Hematopoietic multipotent progenitor cell (in vitro differentiated cells): ENCODE measurements at places on chromosomes 11 and 22.

- DNase-seq, result no peak
Observed at GRCh38 chr11:115659061-115659963, 155.1 kb upstream of the CADM1 start.

DNA sequence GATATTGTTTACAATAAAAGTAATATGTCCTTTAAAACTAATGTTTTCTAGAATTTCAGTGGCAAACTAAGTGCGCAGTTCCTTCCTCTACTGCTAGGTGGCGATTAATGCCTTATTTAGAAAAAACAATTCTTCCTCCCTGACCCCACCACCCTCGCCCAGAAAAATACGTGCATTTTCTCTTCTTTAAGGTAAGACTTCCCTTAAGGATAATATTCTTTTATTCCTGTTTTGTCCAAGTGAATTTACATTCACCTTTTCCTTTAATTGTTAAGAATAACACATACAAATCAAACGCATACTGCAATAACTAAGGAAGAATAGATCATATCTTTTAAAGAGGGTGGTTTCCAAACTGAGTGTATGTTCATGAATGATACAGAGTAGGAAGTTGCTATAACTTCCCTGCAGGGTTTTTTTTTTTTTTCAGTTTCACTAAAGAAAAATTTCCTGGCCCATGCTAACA is 17.0 kb upstream of the PSMA1 start:
- DNase-seq, result peak; percentile 64

GRCh38 chr11:7501894-7502293 is 11.9 kb upstream of the PPFIBP2 start:
- DNase-seq, result no peak

DNA sequence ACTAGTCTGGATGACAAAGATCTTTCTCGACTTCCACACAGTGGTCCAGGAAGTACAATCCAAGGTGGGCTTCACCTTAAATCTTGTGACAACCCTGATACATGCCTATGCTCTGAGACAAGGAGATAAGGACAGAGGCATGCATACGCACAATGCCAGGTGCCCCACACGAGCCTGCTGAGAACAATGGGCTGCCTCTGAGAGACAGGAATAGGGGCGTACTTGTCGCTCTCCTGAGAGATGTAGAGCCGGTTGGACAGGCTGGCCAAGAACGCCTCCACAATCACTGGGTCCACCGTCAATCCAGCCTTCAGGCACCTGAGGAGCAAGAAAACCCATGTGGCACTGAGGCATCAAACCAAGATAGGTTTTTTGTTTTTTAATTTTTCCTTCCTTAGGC is 25.5 kb downstream of the SERPIND1 start:
- DNase-seq, result no peak

- no peak for DNase-seq
Observed at GRCh38 chr11:128546916-128547315, 40.4 kb downstream of the ETS1 start.

DNA sequence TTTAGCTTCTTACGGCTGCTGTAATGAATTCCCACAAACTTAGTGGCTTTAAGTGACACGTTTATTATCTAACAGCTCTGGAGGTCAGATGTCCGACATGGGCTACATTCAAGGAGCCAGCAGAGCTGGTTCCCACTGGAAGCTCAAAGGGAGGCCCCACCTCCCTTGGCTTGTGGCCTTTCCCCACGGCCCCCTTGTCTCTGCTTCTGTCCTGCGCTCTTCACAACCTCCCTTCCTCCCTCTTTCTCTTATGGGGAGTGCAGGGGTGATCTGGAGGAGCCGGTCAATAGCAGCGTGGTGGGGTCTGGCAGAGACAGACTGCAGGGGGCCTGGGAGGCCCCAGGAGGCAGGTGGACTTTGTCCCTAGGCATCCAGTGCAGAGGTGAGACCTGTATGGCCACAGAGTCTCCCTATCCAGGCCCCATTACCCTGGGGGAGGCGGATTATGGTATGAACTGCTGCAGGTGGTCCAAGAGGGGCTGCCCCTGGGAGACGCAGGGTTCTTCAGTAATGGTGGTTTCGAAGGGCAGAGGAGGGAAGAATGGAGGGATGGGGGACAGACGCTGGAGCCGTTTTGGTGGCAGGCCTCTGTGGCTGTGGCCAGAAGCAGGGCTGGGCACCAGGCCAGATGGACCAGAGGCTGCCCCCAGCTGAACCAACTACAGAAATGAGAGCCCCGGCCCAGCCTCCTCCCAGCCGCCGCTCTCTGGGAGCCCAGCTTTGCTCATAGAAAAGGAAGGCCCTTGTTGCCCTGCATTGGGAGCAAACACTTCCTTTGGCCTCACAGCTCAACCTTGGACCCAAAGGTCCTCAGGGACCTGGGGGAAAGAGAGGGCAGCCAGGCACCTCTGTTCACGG is 30.7 kb upstream of the KCNQ1OT1 start:
- DNase-seq, result no peak

GRCh38 chr11:96339706-96340554 is 3.1 kb downstream of the MAML2 start:
- DNase-seq, result no peak

GRCh38 chr11:36149538-36150242 is 139.5 kb downstream of the COMMD9 start:
- peak; percentile 95 for DNase-seq

GRCh38 chr22:30891781-30892180 is 76.8 kb downstream of the MORC2 start:
- no peak for DNase-seq

DNA sequence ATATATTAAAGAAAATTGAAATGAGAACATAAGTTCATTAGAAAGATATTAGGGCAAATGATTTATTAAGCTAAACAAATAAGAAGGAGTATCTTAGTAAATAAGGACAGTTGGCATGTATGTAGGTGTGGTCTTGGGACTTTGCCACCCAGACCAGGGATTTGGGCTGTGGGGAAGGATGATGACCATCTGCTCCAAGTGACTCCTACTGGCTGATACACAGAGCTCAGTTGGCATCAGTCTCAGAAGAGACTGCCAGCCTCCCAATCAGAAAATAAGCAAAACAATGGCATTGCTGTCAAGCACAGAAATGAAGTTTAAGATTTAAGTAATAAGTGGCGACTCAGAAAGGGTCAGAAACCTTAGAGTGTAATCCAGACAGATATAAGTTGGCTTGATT is 49.5 kb downstream of the PAX6 start:
- DNase-seq, result no peak

GRCh38 chr11:84236436-84236835 is 950.3 kb upstream of the CCDC90B start:
- DNase-seq, result no peak

GRCh38 chr11:123562158-123562557 is 92.3 kb downstream of the SCN3B start:
- DNase-seq, result no peak

DNA sequence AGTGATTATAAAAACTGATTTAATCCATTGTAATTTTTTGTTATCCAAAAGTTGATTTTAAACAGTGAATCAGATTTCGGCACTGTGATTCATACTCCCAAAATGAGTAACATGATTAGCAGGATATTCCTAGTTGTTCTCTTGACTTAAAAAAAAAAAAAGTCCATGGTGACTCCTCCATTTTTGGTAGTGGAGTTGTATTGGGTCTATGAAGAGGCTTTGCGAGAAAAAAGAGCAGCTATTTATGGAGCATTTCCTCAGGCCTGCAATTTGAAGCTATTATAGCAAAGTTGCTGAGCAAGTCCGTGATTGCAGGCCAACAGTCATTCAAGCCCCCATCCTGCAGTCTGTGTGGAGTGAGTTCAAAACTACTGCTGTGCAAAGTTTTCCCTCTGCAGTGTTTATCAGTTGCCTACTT is 28.8 kb downstream of the YAP1 start:
- no peak for DNase-seq

GRCh38 chr11:132421555-132421954 is 1051.1 kb downstream of the NTM start:
- no peak for DNase-seq

GRCh38 chr11:134521452-134522289 is 109.6 kb upstream of the B3GAT1 start:
- no peak for DNase-seq

- DNase-seq, result no peak
Observed at GRCh38 chr11:47327949-47328348, 24.6 kb downstream of the MYBPC3 start.

- peak; percentile 45 for DNase-seq
Observed at GRCh38 chr11:65116370-65117205, 913 bp downstream of the ZNHIT2 start.

GRCh38 chr22:20779818-20780158 is 5.9 kb downstream of the SERPIND1 start:
- DNase-seq, result no peak

DNA sequence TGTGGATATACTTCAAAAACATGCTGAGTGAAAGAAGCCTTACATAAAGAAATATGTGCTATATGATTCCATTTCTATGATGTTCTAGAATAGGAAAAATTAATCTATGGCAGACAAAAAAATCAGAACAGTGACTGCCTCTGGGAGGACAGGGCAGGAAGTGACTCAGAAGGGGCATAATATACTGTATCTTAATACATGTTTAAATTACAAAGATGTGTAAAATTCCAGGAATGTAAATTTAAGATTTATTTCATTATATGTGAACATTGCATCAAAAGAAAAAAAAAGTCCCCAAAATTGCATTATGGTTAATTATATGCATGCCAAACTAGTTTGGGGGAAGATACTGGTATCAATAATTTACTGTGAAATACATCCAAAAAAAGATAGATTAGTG is 32.2 kb downstream of the SBF2 start:
- DNase-seq, result no peak
